T-cell (primary cell): ENCODE measurements at places on chromosomes 12 and 14. TPM values are rescaled to one million over a fixed set of nuclear protein-coding genes. Genes with fewer than 3 reads are reported as not detected.

- peak; percentile 61 for DNase-seq
These were observed 84.1 kb upstream of the RESF1 start for GRCh38 chr12:31874961-31875608.

- no peak for DNase-seq
These were observed 53.0 kb upstream of the KRR1 start for GRCh38 chr12:75564398-75564797.

DNA sequence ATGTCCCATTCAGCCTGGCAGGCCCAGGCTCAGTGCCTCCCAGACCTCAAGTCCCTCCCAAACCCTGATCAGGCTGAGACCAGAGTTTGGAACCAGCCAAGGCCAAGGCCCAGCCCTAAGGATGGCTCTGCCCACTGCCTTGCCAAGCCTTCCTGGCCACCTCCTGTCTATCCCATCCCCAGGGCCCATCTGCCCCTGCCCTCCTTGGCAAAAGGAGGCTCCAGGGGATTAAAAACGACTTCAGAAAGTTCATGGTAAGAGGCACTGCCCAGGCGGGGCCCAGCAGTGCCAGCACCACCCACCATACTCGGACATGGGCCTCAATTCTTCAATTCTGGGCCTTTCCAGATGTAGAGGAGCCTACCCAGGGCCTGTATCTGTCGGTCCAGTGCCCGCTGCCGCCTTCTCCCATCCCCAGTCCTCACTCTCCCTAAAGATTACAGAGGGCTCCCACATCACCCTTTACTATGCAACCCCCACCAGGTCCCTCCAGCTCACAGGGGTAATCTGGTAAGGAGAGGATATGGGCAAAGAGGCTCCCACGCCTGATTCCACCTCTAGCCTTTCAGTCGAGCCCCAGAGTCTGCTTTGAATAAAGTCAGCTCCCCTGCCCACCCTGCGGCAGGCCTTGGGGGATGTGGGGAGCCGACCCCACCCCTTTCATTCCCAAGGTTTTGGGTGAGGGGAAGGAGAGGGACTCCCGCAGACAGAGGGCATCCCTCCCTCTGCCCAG is 932 bp downstream of the ADCY6 start:
- no peak for DNase-seq

DNA sequence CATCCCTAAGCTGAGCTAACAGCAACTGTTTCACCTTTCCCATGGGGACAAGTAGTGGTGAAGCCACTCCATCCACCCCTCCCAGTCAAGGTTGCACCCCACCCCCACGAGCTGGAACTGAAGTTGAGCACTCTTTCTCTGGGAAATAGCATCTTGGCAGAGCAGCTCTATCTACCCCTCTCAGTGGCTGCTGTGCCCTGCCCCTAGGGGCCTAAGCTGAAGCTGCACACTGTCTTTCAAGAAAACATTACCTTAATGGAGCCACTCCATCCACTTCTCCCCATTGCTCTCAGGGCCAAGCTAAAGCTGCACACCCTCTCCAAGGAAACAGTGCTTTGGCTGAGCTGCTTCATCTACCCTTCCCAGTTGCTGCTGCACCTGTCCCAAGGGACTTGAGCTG is 170.6 kb upstream of the CCDC196 start:
- DNase-seq = no peak

- DNase-seq = no peak
These were observed 49.2 kb downstream of the SSH1 start for GRCh38 chr12:108807996-108808769.

- DNase-seq = no peak
These were observed 88.2 kb downstream of the ST8SIA1 start for GRCh38 chr12:22246217-22246846.

DNA sequence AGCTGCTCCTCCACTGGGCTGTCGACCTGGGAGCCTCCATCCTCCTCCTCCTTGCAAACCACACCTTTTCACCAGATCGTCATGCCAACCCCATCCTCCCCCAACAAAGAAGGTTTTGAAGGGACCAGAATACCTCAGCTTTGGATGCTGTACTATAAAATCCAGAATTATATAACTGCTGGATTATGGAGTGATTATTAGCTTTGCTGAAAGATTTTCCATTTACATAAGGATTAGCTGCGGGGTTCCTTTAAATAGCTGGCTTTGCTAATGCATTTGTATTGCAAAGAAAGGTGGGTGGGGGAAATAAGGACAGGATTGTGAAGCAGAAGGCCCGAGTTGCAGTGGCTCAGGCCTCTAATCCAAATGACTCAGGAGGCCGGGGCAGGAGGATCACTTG is 36.6 kb downstream of the ESRRB start:
- DNase-seq = no peak

GRCh38 chr14:65745396-65746190 is 333.1 kb downstream of the FUT8 start:
- DNase-seq = no peak

DNA sequence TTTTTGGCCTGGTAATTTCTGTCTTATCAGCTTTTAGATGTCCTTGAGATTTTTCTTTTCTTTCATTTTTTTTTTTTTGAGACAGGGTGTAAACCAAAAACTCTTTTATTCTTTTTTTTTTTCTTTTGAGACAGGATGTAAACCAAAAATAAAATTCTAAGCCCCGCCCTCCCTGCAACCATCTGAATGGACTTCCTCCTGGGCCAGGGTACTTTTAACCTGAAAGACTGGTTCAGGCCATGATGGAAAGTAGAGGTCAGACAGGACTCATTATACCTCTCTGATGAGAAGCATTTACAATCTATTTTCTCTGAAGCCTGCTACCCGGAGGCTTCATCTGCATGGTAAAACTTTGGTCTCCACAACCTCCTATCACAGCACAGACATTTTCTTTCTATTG is 33.5 kb upstream of the TCL1B start:
- no peak for DNase-seq

GRCh38 chr12:19010087-19010486 is 119.4 kb upstream of the PLEKHA5 start:
- DNase-seq = no peak

DNA sequence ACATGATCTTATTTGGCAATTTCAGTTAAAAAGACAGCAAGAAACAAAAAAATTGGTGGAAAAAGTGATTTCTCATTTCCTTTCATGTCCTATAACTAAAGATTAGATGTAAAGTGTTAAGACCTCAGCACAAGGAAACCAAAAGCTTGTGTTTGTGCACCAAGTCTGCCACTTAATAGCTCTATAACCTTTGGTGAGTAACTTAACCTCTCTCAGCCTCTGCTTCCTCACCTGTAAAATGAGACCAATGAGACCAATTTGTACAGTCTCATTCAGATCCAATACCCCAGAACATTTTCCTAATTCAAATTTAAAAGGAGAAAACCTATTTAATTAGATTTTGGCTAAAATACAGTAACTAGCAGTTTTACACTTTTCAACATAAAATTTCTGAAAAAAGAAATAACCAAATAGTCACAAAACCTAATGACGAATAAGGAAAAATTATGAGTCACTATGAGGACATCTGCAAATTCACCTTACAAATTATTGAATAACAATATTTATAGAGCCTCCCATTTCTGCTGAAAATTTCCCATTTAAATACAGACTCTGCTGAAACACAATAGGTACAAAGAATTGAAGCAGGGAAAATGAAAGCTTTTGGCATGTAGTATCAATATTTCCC is 71.1 kb downstream of the EPS8 start:
- DNase-seq = no peak

DNA sequence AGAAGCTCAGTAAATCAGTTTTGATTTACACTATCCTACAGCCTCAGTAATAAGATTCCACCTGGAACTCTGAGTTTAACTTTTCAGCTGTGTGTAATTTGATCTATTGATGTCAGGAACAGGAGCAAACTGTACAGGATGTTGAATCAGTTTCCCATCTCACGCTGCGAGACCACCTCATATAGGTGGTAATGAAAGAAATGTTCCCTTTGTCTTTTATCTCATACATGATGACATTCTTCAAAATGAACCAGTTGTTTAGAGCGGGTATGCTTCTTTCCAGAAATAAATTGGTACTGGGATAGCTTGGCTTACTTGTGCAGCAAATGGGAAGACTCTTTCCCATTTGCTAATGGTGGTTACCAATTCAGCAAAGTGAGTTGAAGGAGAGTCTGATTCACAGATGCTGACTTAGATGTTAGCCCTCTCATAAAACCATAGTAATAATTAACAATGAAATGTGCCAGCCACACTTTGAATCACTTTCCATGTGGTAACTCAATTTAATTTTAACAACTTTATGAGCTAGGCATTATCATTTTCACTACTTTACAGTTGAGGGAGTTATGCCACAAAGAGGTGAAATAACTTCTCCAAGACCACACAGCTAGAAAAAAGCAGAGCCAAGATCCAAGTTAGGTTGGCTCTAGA is 251.5 kb downstream of the PAWR start:
- no peak for DNase-seq

C12orf57 gene
- 422 TPM for total RNA-seq

BRMS1L gene
- 3.9 TPM for total RNA-seq

GALNT8 gene
- 0.41 TPM for total RNA-seq

TAS2R43 gene
- 1.8 TPM for total RNA-seq

HOXC12 gene
- total RNA-seq = not detected

HCAR1 gene
- 0.06 TPM for total RNA-seq

RDH16 gene
- 0.99 TPM for total RNA-seq
